ENCODE measurements at places on chromosomes 13 and 19. TPM values are rescaled to one million over a fixed set of nuclear protein-coding genes. Genes with fewer than 3 reads are reported as not detected.

DNA sequence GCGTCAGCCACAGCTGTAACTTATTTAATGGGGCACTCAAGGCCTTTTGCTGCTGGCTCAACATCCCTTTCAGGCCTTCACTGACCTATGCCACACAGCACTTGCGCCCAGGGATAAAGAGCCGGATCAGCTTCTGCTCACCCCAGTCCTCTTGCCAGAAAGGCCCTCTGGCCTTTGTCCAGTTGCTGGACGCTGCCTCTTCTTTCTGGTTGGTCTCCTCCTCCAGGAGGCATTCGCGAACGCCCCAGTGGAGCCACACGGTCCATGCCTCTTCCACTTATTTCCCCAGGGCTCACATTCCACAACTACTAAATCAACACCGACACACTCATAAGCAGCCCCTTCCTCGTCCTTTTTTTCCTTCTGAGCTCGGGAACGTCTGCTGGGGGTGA lies 3.7 kb upstream of the ZNF329 start:
- peak overlapping the region; percentile 81 for H3K27ac ChIP-seq
- H3K27me3 ChIP-seq = no peaks in the 10 kb centered on the region
- peaks cover 7% of the 10 kb centered on the region for H3K4me1 ChIP-seq
- peak overlapping the region; percentile 91 for H3K4me3 ChIP-seq

GRCh38 chr19:8054169-8054568 lies 1.6 kb downstream of the CCL25 start:
- H3K27ac ChIP-seq = no peak overlapping the region
- H3K36me3 ChIP-seq = no peaks in the 10 kb centered on the region
- no peak for DNase-seq
- H3K4me3 ChIP-seq = no peak overlapping the region

MYO1F gene
- 63.8 TPM for total RNA-seq

- H3K36me3 ChIP-seq = no peaks in the 10 kb centered on the region
- no peaks in the 10 kb centered on the region for H3K27me3 ChIP-seq
- H3K4me1 ChIP-seq = no peaks in the 10 kb centered on the region
Measured at GRCh38 chr19:41707502-41707812, 969 bp upstream of the CEACAM5 start.

DNA sequence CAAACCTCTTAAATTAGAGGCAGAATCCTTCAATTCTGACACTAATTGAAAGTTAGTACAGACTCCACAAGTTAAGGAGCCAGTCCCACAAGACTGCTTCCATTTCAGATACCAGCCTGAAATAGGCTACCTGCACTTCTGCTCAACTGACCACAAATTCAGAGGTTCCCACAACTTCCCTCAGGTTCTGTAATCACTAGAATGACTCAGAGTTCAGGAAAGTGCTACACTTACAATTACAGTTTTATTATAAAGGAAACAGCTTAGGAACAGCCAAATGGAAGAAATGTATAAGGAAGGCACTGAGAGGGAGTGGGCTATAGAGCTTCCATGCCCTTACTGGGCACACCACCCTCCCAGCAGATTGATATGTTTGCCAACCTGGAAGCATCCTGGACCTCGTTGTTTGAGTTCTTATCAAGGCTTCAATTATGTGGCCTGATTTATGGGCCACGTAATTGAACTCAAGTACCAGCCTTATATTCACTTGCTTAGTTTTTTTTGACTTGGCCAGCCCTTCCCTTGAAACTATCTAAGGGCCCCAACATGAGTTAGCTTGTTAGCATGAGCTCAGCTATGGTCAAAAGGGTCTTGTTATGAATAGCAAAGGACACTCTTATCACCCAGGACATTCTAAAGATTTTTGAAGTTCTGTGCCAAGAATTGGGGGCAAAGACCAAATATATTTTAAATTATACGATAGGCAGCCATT lies 25.9 kb downstream of the NBEA start:
- peaks cover 1% of the 10 kb centered on the region for H3K36me3 ChIP-seq
- H3K27me3 ChIP-seq = no peaks in the 10 kb centered on the region
- H3K27ac ChIP-seq = no peak overlapping the region
- no peak overlapping the region for H3K4me3 ChIP-seq

CFAP97D2 gene
- not detected for total RNA-seq
